ENCODE measurements at places on chromosomes 6 and 20. TPM values are rescaled to one million over a fixed set of nuclear protein-coding genes. Genes with fewer than 3 reads are reported as not detected.

The LBP gene
- total RNA-seq = not detected

The OVOL2 gene
- not detected for total RNA-seq

DNA sequence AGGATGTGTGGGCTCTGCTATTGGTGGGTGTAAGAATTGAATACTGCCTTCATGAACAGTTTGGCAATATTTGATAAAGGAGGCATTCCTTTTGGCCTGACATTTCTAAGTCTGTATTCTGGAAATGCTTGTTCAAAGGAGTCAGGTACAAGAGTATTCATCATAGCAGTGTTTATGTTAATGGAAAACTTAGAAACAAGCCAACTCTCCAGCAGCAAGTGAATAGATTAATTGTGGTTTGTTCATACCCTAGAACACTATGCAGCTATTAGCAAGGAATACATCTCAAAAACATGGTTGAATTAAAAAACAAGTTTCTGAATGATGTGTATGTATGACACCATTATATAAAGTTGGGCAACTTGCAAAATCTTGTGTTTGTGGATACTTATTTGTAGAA, 195.8 kb downstream of the ZFAND3 start:
- no peak for DNase-seq

- no peak for DNase-seq
Observed at GRCh38 chr6:79334674-79335073, 100.2 kb upstream of the HMGN3 start.

DNA sequence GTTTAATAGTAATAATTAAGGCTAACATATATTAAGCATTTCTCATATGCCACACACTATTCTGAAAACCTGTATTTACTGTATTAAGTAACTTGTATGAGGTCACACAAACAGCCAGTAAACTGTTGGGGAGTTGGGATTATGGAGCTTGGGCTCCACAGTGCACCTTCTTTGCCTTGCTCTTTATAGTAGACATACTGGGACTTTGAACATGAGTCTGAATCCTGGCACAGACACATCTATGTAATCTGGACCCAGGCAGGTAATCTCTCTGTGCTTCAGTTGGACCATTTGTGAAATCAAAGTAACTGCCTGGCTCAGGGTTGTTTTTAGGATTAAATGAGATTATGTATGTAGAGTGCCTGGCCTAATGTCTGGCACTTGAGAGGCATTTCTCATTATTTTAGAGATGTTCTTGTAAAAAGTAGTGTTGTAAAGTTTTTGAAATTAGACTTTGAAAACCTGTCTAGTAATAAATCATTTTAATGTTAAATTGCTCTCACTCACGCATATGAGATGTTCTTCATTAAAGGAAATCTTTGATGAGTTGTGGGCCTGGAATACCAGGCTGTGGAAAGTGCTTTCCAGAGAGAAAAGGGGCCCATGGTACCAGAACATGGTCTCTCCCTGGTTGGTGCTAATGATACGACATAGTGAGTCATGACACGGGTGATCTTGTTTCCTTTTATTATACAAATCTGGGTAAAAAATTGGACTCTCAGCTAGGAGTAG, 34.3 kb downstream of the LRRC1 start:
- no peak for DNase-seq

GRCh38 chr6:118890997-118891790, 2.8 kb upstream of the ASF1A start:
- no peak for DNase-seq

The YWHAB gene
- total RNA-seq = 256 TPM

The BHLHE23 gene
- total RNA-seq = not detected

- DNase-seq = no peak
Observed at GRCh38 chr6:152386131-152386530, 251.0 kb downstream of the SYNE1 start.

DNA sequence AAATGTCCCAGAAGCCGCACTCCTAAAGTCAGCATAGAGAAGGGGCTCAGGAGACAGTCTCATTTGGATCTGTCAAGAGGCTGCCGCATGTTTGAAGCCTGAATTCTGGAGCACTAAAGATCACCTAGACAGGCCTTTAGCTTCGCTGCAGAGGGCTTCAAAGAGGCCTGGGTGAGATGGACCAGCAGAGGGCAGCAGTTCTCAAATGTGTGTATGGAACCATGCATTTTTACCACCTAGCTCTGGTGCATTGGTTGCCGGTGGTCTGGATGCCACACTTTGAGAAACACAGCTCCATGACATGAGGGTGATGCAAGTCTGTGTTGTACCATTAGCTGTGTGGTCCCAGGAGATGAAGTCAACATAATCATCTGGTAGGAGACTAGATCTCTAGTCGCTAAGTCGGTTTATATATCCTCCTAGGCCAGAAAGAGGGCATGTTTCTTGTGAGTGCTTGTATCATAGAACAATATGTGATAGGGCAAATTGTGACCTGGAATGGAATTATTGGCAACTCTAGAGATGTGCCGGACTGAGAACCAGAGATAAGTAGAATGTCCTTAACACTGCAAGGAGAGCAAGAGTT, 64.8 kb downstream of the KIAA0319 start:
- DNase-seq = peak; percentile 56

GRCh38 chr20:52890130-52890529, 82.0 kb upstream of the TSHZ2 start:
- DNase-seq = no peak

DNA sequence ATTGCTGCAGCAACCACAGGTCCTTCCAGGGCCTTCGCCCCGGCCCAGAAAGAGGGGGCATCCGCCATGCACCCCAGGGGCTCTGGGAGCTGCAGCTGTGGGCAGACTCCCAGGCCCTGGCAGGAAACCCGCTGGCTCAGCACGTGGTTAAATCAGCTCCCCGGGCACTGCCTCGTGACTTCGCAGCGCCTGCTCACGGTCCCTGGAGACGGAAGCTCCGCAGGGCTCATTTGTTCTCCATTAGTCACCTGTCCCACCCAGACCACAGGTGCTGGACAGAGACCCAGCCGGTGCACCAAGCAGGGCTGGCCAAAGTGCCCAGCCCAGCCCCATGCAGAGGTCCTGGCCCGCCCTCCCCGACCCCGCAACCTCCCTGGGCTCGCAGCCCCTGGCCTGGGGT, 14.7 kb downstream of the KCNQ2 start:
- DNase-seq = no peak

- no peak for DNase-seq
Observed at GRCh38 chr6:78771586-78771985, 95.8 kb upstream of the IRAK1BP1 start.

- DNase-seq = no peak
Observed at GRCh38 chr6:97399208-97399607, 116.2 kb upstream of the MMS22L start.

DNA sequence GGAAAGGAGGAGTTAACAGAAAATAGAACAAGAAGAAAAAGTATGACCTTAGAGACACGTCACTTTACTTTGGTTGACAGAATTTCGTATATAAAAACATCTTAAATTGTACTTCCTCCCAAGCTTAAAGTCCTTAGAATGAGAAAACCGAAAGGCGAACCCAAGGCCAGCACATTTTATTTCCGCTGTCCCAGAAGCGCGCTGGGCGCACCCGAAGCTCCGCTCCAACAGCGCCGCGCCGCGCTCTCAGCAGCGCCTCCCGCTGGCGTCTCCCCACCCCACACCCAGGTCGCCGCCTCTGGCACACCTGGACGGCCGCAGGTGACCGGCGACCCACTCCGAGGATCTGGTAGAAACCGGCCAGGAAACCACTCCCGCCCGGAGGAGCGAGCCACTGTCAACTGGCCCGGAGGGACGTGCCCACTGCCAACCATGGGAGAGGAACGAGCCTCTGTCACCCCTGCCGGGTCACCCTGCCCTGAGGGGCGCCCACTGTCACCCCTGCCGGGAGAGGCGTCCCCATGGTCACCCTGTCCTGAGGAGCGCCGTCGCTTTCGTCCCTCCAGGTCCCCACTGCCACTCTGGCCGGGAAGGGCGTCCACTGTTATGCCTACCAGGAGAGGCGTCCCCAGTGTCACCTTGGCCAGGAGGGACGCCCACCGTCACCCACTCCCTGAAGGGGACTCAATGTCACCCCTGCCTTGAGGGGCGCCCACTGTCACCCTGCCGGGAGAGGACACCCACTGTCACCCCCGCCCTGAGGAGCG, 824 bp downstream of the MPC1 start:
- DNase-seq = peak; percentile 31

GRCh38 chr20:43751167-43752050, 24.6 kb upstream of the GTSF1L start:
- no peak for DNase-seq

GRCh38 chr6:158049055-158050028, 67.7 kb downstream of the SYNJ2 start:
- DNase-seq = no peak

DNA sequence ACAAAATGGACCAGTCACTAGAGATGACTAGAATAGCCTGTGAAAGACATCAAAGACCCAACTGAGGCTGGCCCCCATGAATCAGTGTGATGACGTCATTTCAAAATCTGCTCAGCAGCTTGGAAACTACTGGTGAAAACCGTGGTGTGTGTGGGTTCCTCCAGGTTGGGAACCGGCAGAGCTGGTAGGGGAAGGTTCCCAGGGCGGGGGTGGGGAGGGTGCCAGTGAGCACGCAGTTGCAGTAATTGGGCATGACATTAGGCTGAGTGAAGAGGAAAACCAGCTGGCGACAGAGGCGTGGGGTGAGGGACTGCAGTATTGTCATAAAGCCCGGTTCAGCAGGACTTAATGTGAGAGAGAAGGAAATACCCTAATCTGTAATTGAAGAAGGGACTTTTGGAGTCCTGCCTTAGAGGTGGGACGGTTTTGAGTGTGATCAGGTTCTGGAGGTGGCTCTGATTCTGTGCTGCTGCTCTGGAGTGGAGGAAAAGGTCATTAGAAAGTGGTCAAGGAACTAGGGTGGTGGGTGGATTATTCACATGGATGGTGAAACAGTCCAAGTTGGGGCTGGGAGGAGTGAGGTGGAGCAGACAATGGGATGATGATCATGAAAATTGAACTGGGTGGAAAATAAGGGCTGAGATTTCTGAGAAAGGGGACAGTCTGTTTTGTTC, 52.0 kb upstream of the MTHFD1L start:
- DNase-seq = no peak

DNA sequence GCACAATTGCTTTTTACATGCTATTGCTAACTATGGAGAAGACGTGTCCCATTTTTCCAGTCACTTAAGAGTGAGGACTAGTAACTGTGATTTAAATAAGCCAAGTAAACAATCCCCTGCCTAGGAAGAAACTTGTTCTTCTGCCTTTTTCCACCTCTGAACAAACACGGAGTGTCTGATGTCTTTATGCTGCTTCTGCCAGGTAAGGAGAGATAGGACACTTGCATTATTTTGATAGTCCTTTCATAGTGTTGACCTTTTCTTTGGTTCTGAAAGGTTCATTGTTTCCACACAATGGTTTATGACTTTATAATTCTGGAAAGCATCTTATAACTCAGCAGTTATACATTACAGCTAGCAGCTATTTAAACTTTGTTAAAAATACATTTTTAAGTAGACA, 8.4 kb downstream of the LRP11 start:
- DNase-seq = peak; percentile 60

The NELFE gene
- total RNA-seq = 68.5 TPM

The DNPH1 gene
- total RNA-seq = 34.3 TPM

The NOX3 gene
- total RNA-seq = not detected
